ENCODE measurements at places on chromosomes 6 and 20. TPM values are rescaled to one million over a fixed set of nuclear protein-coding genes. Genes with fewer than 3 reads are reported as not detected.

DNA sequence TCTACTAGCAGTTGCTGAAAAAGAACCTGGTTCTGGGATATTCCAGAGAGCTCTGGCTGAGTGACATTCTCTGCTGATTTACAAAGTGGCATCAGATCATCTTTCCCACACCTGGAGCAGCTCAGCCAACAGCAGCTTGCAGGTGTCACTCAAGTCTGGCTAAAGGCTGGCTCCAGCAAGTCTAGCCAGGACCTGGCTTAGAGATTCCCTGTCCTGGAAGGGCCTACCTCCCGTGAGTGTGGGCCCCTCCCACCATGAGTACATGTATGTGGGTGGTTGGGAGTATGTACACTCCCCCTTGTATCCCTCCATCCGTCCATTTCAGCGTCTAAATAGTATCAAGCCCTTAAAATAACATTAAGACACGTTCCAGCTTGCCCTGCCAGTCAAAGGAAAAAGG lies 539.3 kb upstream of the ID4 start:
- H3K27me3 ChIP-seq, result no peaks in the 10 kb centered on the region
- DNase-seq, result no peak
- no peaks in the 10 kb centered on the region for H3K36me3 ChIP-seq
- H3K27ac ChIP-seq, result no peak overlapping the region
- no peak overlapping the region for H3K4me3 ChIP-seq

Gene PTK6
- 0.31 TPM for total RNA-seq

DNA sequence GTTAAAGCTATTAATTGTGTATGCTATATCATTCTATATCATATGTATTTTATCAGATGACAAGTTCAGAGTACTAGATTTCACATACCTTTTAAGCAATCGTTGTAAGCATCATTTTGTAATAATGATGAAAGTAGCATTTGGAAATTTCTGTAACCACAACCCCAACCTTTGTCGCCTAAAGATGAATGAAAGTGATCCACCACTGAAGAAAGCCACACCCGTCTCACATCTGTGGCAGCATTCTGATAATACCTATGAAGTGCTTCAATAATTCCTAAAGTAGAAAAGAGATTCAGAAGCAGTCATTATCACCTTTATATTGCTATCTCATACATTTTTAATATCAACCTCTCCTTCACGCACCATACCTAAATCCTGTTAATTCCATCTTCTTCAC lies 16.6 kb downstream of the ZUP1 start:
- H3K27me3 ChIP-seq, result no peaks in the 10 kb centered on the region
- H3K27ac ChIP-seq, result no peak overlapping the region
- no peak overlapping the region for H3K4me3 ChIP-seq
- H3K36me3 ChIP-seq, result peaks cover 10% of the 10 kb centered on the region
- DNase-seq, result no peak

DNA sequence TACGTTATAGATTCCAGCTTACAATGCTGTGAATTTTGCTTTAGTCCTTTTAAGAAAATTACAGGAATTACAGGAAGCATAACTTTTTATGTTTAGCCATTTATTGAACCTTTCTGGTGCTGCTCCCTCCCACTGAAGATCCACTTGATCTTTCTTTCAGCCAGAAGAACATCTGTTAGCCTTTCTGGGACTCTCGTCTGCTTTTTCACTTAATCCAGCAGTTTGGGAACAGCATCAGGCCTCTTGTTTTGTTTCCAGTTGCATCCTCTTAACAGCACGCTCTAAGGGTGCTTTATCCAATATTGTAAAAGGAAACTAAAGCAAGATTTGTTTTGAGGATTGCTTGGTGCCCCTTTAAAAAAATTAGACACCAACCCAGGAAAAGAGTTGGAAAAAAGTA lies 10.3 kb upstream of the CYP24A1 start:
- peaks cover 19% of the 10 kb centered on the region for H3K27me3 ChIP-seq
- no peaks in the 10 kb centered on the region for H3K36me3 ChIP-seq

DNA sequence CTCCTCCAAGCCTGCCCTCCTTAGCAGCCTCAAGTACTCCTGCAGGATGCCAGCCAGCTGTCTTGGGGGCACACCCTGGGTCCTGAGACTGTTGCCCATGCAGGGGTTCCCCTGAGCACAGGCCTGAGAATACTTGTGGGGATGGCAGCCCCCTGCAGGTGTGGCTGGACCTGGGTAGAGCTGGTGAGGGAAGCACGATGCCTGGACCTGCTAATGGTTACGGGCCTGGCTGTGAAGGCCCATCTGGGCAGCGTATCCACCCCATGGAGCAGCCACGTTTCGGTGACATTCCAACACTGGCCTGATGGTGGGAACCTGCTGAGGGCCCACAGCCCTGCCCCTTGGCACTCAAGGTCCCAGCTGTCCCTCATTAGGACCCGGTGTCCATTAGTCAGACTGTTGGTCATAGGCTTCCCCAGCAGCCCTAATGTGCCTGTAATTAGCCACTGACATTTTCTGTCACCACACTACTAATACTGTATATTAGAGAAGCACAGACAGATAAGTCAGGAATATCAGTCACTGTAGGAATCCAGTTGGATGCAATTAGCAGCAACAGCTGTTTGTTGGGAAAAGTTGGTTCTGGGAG lies 20.3 kb downstream of the CCDC167 start:
- no peak for DNase-seq
- H3K36me3 ChIP-seq, result peaks cover 21% of the 10 kb centered on the region
- H3K4me1 ChIP-seq, result peaks cover 3% of the 10 kb centered on the region
- H3K27me3 ChIP-seq, result no peaks in the 10 kb centered on the region
- H3K27ac ChIP-seq, result no peak overlapping the region

Gene SLC22A7
- total RNA-seq, result not detected

DNA sequence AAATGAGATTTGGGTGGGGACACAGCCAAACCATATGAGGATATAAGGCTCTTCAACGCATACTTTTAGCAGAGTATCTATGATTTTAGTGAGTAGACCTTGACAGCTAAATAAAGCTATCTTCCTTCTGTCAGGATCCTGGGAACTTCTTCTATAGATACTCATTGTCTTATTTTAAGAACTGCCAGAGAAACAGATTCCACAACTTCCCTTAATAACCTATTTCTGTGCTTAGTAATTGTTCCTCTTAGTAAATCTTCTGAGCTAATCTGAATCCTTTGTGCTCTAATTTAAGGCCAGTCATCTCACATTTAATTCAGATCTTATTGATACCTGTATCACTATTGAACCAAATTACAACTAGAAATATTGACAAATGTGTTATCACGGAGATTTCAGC lies 64.0 kb upstream of the CEP85L start:
- DNase-seq, result no peak
- peaks cover 2% of the 10 kb centered on the region for H3K36me3 ChIP-seq
- H3K4me1 ChIP-seq, result peaks cover 47% of the 10 kb centered on the region
- H3K27ac ChIP-seq, result no peak overlapping the region
- no peak overlapping the region for H3K4me3 ChIP-seq

DNA sequence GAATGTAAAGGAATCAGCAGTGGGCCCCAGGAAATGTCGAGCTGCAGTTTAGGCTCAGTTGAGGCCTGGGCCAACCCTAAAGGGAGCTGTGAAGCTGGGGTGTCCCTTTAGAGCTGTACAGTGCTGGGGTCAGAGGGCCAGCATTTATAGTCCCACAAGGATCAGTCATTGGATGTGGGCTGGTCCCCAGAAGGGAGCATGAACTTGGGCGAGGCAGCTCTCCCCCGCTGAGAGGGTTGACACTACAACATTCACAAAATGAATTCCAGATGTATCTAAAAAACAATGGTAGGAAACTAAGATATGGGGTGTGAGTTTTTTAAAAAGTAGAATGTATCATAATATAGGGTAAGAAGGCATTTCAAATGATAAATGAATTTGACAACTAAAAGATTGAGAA lies 29.7 kb upstream of the TMX4 start:
- H3K27ac ChIP-seq, result no peak overlapping the region
- H3K36me3 ChIP-seq, result no peaks in the 10 kb centered on the region

Gene FYN
- 409 TPM for total RNA-seq

DNA sequence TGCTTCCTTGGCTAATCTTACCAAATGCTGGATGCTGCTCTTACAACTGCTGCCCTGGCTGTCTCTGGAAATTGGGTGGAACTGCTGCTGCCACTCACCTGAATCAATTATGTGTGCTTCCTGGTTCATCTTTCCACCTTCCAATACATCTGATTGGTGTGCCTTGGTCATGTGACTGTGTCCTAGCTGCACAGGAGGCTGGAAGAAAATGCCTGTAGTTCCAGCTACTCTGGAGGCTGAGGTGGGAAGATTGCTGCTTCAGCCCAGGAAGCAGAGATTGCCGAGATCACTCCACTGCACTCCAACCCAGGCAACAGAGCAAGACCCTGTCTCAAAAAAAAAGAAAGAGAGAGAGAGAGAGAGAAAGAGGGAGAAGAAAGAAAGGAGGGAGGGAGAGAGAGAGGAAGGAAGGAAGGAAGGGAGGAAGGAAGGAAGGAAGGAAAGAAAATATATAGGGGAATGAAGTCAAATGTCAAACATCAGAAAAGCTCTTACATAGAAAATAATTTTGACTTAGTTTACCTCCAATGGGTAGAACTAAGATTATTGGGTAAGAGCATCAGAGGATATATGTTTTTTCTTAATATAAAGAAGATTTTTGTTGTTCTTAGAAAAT lies 14.1 kb upstream of the PPARD start:
- peak overlapping the region; percentile 7 for H3K27ac ChIP-seq
- no peak overlapping the region for H3K4me3 ChIP-seq
- H3K27me3 ChIP-seq, result no peaks in the 10 kb centered on the region
- H3K4me1 ChIP-seq, result peaks cover 14% of the 10 kb centered on the region
- peaks cover 16% of the 10 kb centered on the region for H3K36me3 ChIP-seq

- no peak overlapping the region for H3K27ac ChIP-seq
- no peak for DNase-seq
- no peaks in the 10 kb centered on the region for H3K4me1 ChIP-seq
These were observed 27.1 kb upstream of the HAO1 start for GRCh38 chr20:7967199-7967844.

Gene SLA2
- total RNA-seq, result 103 TPM

- peaks cover 4% of the 10 kb centered on the region for H3K4me1 ChIP-seq
- no peaks in the 10 kb centered on the region for H3K36me3 ChIP-seq
- no peak for DNase-seq
- no peak overlapping the region for H3K4me3 ChIP-seq
- H3K27ac ChIP-seq, result no peak overlapping the region
These were observed 169.7 kb downstream of the HAO1 start for GRCh38 chr20:7770578-7770977.

- H3K4me1 ChIP-seq, result peaks cover 7% of the 10 kb centered on the region
- no peaks in the 10 kb centered on the region for H3K36me3 ChIP-seq
These were observed 65.2 kb upstream of the TXNDC5 start for GRCh38 chr6:7975764-7976146.

Gene RIPOR2
- total RNA-seq, result 195 TPM

DNA sequence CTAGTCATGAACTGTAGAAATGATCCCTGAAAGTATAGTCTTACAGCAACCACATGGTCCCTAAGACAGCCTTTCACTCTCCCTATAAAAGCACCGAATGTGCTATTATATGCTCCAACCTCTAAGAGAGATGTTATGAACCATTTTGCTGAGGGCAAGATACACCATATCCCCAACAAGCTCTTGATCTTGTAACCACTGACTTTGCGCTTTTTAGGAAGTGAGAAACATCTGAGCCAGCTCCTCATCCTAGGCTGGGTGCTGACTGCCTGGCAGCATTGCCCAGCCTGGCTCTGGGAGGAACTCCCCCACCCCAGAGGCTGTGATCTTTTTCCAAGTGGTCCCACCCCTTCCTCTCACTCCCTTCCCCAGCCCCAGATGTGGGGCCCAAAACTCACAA lies 3.1 kb upstream of the EMILIN3 start:
- peaks cover 51% of the 10 kb centered on the region for H3K27me3 ChIP-seq
- peaks cover 4% of the 10 kb centered on the region for H3K36me3 ChIP-seq
- no peak overlapping the region for H3K4me3 ChIP-seq
- no peak for DNase-seq
- no peaks in the 10 kb centered on the region for H3K4me1 ChIP-seq

DNA sequence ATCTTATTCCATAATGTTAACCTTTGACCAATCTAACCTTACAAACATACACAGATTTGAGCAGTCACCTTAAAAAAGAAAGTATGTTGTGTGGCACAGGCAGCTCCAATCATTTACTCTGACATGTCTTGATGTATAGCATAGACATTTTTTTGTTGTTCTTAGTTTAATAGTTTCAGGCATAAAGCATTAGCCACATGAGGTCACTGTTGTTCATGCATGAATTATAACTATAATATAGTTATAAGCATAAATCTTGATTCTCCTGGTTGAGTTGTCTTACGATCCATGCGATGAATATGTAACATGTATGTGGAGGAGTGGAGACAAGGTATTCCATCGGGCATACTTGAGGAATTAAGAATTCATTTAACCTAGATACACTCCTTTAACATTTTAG lies 26.1 kb upstream of the NKAIN2 start:
- H3K27ac ChIP-seq, result no peak overlapping the region
- no peak overlapping the region for H3K4me3 ChIP-seq
- no peaks in the 10 kb centered on the region for H3K36me3 ChIP-seq
- H3K27me3 ChIP-seq, result peaks cover 2% of the 10 kb centered on the region
- H3K4me1 ChIP-seq, result no peaks in the 10 kb centered on the region

Gene HLA-DRB1
- total RNA-seq, result 12.1 TPM

DNA sequence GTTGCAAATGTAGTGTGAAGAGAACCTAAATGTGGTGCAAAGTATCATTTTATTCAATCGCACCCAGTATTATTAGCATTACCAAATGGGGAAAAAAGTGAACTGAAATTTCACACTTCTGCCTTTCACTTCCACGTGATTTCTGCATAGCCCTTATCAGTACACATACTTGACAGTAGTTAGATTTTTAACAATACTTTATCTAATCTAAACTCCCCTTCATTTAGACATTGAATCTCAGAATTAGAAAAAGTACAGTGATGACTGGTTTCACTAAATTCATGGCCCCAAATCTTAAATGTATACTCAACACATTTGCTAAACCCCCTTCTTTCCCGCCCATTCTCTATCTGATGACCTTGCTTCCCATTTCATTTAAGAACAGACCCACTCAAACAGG lies 14.3 kb downstream of the STX7 start:
- peaks cover 16% of the 10 kb centered on the region for H3K4me1 ChIP-seq
- H3K27me3 ChIP-seq, result no peaks in the 10 kb centered on the region
- peaks cover 42% of the 10 kb centered on the region for H3K36me3 ChIP-seq
- DNase-seq, result no peak

DNA sequence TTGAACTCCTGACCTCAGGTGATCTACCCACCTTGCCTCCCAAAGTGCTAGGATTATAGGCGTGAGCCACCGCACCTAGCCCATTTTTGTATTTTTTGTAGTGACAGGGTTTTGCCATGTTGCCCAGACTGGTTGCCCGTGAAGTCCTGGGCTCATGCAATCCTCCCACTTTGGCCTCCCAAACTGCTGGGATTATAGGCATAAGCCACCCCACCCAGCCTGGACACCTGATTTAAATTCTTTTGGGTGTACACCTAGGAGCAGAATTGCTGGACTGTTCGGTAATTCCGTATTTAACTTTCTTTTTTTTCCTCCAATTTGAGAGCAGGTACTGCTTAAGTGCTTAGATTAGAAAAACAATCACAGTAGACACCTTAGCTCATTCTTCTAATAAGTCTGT lies 5.6 kb upstream of the NRM start:
- H3K4me1 ChIP-seq, result no peaks in the 10 kb centered on the region
- no peak overlapping the region for H3K4me3 ChIP-seq
- no peak overlapping the region for H3K27ac ChIP-seq
- no peaks in the 10 kb centered on the region for H3K27me3 ChIP-seq
- no peak for DNase-seq

All from activated naive CD8-positive, alpha-beta T cell treated with anti-CD3 and anti-CD28 coated beads, Interleukin-2, amount 10 ng/mL, durations not matched to agents 7 days and 5 days (primary cell).